Activated CD4-positive, alpha-beta T cell treated with anti-CD3 and anti-CD28 coated beads, Interleukin-2, Interleukin-6, amounts not matched to agents 100 ng/mL and 50 ng/mL, durations not matched to agents 16 hours and 8 hours (primary cell): ENCODE measurements at places on chromosomes 5 and 9.

DNA sequence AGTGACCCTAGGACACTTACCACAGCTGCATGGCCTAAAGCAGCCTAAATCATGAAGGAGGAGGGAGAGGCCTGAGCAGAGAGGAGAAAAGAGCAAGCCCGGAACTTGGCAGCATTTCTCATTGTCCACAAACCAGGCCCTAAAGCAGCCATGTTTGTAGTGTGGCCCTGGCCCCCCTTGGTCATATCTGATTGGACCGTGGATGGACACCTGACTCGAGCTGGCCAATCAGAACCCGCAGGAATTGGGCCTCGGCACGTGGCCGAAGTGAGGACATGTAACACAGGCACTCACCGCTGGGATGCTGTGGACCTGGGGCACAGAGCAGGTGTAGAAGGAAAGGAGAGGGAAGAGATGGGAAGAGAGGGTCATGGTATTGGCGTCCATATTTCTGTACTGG lies 56.9 kb downstream of the ASS1 start:
- no peak for DNase-seq

- peak; percentile 91 for DNase-seq
Measured at GRCh38 chr5:157148734-157149615, 6.3 kb upstream of the MED7 start.

- DNase-seq, result peak; percentile 31
Measured at GRCh38 chr9:69121155-69122081, 52.7 kb upstream of the TJP2 start.

- DNase-seq, result no peak
Measured at GRCh38 chr9:137972988-137973470, 95.4 kb downstream of the CACNA1B start.

DNA sequence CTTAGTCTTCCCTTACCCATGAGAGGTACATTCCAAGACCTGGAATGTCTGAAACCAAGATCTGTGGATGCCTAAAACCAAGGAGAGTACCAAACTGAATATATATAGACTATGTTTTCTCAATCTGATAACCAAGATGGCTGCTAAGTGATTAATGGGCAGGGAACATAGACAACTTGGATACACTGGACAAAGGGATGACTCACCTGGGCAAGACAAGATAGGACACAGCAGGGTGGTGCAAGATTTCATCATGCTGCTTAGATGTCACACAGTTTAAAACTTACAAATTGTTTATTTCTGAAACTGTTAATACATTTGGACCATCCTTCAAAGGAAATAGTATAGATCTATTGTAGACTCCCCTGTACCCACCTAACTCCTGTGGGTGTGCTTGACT lies 130.9 kb downstream of the HTR1A start:
- DNase-seq, result no peak

- no peak for DNase-seq
Measured at GRCh38 chr5:61449804-61450492, 117.9 kb downstream of the ZSWIM6 start.

- no peak for DNase-seq
Measured at GRCh38 chr9:124260769-124261603, 3.2 kb downstream of the NEK6 start.

DNA sequence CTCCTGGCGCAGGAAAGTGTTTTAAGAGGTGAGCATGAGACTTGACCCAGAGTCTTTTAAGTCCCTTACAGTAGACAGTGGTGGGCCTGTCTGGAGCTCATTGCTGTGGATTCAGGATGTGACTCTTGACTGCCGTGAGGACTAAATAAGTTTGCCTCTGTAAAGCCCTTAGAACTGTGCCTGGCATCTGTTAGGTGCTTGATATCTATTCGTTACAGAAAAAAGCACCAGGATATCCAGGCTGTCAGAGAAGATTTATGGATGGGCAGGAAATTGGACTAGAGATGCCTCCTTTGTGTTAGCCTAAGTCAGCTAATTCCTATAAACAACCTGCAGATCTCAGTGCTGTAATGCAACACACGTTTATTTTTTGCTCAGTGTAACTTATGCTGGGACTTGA lies 12.6 kb downstream of the ERGIC1 start:
- DNase-seq, result no peak

DNA sequence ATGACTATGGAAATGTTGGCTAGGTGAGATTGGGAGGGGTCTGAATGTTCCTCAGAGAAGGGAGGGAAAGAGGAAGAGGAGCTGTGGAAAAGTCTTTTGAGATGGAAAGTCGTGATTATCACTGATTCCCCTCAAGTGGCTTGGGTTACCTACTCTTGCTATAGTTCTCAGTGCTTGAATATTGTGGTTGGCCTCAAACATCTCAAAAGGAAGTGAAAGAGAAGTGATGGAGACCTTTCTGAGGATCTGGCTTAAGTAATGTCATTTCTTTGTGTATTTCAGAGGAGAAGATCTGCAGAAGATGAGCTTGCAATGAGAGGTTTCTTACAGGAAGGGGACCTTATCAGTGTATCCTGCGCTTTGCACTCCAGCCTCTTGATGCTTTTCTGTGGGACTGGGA lies 5.5 kb downstream of the EXOSC2 start:
- no peak for DNase-seq

- DNase-seq, result no peak
Measured at GRCh38 chr9:12698266-12698665, 5.1 kb downstream of the TYRP1 start.

DNA sequence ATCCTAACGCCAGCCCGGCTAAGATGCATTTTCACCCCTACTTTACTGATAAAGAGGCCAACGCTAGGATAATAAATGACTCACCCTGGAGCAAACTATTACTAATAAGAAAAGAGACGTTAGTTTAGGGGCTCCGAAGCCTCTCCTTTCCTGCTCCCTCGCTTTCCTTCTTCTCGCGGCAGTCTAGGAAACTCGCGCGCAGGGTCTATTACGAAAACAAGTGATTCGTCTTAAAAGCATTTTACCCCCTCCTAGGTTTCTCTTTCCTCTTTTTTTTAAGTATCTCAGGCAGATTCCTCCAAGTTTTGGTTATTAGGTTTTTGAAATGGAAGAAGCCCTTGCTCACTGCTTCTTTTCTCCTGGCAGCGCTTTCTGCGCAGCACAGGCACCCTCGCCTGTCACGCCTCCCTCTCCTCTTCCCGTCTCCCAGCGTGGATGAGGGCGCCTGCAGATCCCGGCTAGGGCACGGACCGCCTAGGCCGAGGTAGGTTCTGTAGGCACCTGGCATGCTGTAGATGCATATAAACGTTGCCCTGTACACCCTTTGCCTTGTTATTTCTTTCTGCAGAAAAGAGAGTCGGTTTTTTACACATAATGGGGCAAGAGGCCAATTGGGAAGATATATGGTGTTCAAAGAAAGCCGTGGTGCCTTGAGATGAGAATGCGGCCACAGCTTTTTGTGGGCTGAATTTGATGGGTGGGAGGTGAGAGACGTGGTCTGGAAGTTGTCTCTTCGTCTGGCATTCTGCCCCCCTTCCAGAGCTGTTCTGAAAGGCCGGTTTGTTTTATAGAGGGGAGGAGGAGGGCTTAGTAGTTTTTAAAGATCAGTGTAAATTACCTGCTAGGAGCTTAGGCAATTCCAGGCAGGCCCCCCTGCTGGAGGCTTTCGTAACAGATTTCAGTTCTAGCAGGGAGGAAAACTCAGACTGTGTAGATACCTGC lies 983 bp downstream of the GCNT1 start:
- DNase-seq, result no peak

DNA sequence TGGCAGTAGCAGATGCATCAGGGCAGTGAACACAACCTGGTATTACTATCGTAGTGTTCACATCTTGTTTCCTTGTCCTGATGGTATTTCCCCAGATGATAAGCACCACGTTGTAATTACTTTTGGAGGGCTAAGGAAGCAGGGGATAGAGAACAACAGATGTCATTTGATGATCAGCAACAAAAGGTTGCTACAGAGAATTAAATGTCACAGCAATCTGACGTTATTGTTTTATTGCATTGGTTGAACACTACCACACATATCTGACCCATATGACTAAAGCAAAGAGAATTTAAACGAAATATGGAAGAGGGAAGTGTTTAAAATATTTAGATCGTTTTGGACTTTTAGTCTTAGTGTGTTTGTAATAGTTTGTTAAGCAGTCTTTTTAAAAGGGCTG lies 408.3 kb downstream of the SH3GL2 start:
- no peak for DNase-seq

DNA sequence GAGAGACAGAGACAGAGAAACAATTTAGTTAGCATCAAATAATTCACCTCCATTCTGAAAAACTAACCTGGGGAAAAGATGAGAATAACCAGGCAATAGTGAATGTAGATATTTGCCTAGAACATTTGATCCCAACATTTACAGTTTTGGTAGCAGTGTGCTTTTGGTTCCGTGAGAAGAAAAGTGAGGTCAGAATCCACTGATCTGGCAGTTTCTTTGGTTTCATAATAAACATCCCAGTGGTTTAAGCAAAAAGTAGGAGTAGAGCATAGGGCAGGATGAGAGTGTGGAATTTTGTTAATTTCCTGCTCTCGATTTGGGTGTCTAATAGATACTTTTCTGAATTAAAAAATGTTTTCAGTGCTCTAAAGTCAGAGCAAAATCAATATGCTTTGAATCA lies 887.0 kb downstream of the NR2F1-AS1 start:
- DNase-seq, result no peak

DNA sequence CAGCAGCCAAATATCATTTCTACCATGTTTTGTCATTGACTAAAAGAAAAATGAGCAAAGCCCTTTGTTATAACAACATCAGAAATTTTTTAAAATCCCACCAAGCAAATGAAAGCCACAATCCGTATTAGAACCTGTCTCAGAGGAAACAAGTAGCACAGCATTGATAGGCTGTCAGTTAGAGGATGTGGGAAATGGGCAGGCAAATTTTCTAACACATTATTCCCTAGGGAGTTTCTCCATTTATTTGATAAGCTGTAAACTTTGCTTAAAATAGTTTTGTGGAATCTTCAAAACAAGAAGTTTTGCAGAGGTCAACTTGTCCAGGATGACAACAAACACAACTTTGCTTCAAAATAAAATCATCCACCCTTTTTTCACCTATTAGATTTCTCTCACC lies 53.6 kb upstream of the APC start:
- no peak for DNase-seq

GRCh38 chr5:3043600-3043999 lies 292.1 kb upstream of the IRX2 start:
- DNase-seq, result no peak

DNA sequence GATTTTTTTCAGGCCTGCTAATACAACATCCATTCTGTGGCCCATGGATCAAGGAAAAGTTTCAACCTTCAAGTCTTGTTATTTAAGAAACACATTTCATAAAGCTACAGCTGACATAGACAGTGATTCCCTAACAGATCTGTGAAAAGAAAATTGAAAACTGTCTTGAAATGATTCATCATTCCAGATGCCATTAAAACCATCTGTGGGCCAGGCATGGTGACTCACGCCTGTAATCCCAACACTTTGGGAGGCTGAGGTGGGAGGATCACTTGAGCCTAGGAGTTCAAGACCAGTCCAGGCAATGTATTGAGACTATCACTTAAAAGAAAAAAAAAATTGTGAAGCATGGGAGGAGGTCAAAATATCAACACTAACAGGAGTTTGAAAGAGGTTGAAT lies 6.0 kb downstream of the RAPGEF6 start:
- DNase-seq, result no peak

DNA sequence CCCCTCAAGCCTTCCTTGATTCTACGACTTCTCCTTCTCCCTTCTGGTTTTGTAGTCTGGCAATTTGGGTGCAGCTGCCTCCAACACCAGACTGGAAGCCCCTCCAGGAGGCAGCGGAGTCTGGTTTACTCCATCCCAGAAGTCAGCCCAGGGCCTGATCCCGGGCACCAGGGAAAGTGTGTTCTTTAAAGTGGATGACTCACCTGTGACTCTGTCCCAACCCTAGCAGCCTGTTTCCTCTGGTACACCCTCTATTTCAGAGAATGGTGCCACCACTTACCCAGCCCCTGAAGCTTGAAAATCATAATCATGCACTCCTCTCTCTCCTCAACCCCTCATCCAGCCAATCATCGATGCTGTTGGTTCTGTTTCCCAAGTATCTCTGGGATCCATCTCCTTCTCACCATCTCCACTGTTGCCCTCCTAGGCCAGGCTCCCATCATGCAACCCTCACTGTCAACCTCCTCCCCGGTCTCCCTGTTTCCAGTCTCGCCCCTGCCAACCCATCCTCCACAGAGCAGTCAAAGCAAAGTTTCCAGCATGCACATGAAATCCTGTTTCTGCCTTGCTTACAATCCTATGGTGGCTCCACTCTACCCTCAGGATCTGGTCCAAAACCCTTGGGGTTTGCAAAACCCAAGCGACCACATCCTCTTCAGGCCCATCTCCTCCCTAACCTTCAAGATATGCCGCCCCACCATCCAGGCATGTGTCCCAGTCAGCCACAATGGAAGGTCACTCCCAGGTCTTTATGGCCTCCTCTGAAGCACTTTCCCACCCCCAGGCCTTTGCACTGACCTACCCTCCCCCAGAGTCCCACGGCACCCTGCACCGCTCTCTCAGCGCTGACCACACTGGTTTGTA lies 10.5 kb downstream of the LHX6 start:
- DNase-seq, result no peak

- DNase-seq, result peak; percentile 47
Measured at GRCh38 chr5:139637438-139638089, 10.6 kb upstream of the CXXC5 start.

DNA sequence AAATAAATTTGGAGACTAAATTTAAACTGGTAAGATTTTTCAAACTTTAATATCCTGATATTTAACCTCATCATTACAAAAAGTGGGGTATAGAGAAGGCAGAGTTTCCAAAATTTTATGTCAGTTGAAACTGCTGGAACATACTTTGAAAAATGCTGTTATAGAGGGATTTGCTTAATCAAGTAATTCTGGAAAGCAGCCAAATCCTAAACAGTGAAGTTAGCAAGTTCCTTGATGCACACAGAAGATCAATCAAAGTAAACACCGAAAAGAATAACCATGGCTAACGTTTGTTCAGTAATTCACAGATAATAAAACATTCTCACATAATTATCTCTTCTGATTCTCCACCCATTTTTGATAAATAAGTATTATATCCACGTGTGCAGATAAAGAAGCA lies 8.1 kb upstream of the PRR16 start:
- no peak for DNase-seq

DNA sequence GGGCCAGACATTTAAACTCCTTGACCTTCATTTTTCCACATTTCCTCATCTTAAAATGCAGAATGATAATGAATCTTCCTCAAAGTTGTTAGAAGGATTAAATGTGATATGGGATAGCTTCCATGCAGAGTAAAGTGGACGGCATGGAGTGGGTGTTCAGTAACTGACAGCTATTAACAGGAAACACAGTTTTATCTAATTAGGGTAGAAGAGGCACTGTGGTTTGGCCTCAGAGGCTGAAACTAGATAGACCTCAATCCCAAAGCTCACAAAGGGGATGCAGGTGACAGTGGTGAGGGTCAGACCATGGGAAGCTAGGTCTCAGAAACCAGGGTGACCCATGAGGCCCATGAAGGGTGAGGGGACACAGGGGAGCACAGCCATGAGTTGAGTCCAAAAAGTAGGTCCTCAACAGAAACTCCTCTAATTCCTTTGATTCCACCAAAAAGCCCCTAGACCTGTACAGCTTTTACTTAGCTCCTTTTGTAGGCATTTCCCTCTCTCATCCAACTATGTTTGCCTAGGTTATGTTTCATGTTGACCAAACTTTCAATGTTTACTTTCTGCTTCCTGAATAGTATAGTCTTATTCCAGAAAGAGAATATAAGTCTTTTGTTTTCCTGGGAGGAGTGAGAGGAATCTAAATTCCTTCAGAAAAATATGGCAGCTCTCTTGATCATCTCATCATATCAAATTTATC lies 27.9 kb upstream of the GLDC start:
- DNase-seq, result no peak
